A172 (cell line): ENCODE measurements at places on chromosomes 5 and 9.
A peak's percentile ranks its signal among the peaks of the same experiment; 100 is the strongest.

DNA sequence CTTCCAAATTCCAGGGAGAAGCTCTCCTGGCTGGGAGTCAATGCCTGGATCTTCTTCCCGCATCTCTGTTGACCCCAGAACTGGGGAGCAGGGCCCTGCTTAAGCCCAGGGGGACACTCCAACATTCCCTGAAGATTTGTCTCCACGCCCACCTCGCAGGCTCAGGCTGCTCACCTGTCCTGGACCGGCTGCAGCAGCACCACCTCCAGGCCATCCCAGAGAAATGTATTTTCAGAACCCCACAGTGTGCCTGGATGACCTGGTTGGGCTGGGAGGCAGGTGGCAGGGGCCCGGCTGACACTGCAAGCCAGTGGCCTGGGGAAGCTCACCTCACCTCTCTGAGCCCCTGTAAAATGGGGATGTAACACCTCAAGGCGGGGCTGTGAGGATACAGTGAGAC, 27.1 kb upstream of the ZBTB43 start:
- no peak for DNase-seq

DNA sequence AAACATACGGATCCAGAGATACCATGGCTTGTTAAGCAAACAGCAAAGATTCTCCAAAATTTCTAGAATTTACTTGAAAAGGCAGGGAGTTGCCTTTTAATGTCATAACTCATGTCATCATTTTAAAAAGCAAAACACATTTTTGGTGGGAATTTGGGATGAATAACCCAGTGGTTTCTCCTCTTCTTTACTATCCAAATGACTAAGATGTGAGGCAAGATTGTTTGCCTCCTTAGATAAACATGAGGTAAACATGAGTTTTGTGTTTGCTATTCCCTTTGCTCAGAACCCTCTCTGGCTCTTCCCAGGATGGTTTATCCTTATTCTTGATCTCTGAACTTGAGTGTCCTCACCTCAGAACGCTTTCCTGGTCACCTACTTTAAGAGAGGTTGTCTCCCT, 267.0 kb downstream of the EBF1 start:
- no peak for DNase-seq

GRCh38 chr9:70438341-70438928, 24.0 kb upstream of the KLF9 start:
- DNase-seq, result peak; percentile 90

DNA sequence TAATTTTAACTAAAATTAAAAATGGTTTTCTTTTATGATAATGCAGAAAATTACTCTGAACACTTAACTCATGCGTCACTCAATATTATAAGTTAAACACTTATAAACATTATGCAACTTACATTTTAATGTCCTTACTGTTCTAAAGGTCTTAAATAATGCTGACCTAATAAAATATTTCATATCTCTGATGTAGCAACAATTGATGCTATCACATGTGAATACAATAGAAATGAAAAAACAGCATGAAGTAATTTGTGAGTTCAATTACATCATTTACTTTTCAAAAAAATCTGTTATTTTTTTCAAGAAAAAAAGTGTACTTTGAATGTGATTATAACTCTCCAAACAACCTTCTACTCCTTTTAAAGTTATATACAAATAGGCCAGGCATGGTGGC, 26.4 kb upstream of the REEP5 start:
- DNase-seq, result no peak

DNA sequence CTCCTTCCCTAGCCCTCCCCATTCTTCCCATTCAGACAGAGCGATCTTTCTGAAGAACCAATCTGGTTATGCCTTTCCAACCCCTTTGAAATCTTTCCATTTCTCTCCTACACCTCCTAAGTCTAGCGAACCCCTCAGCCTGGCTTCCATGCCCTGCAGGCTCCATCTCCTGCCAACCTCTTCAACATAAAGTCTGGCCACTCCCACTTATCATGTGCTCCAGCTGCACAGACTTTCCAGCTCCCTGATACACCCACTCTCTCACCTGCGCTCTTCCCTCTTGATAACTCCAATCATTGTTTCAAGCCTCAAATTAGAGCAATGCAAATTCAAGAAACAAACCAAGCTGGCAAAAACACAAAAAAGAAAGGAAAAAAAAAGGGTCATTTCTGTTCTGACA, 3.8 kb upstream of the ORM1 start:
- no peak for DNase-seq

- no peak for DNase-seq
Observed at GRCh38 chr5:154355129-154355611, 90.6 kb upstream of the SAP30L start.

DNA sequence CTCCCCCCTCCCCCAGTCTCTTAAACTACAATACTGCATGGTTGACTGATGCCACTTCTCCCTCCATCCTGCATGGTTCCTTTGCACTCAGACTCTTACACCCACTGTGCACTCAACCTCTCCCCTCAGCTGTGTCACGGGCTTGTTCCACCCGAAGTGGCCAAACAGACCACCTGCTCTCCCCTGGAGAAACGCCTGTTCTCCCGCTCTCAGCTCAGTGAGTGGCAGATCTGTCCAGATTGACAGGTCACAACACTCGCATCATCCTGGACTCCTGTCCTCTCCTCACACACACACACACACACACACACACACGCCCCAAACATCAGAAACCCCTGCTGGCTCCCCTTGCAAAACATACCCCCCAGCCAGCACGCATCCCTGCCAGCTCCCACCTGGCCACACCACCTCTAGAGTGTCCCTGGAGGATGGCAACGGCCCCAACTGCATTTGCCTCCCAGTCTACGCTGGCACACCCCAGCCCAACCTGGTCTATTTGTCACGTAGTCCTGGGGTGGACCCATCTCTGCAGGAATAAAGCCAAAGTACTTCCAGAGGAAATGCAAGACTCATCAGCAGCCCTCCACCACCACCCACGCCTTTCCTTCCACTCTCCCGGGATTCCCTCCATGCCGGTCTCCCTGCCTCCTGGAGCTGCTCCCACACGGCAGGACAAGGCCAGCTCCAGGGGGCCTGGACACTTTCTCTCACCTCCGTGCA, 2.9 kb downstream of the OR2V1 start:
- no peak for DNase-seq
